ENCODE measurements at places on chromosomes 1 and 21. TPM values are rescaled to one million over a fixed set of nuclear protein-coding genes. Genes with fewer than 3 reads are reported as not detected.

GRCh38 chr1:218425647-218426342 is 80.7 kb downstream of the TGFB2 start:
- no peaks in the 10 kb centered on the region for H3K27me3 ChIP-seq
- H3K4me3 ChIP-seq: no peak overlapping the region
- H3K36me3 ChIP-seq: no peaks in the 10 kb centered on the region
- H3K4me1 ChIP-seq: no peaks in the 10 kb centered on the region
- no peak overlapping the region for H3K27ac ChIP-seq

DNA sequence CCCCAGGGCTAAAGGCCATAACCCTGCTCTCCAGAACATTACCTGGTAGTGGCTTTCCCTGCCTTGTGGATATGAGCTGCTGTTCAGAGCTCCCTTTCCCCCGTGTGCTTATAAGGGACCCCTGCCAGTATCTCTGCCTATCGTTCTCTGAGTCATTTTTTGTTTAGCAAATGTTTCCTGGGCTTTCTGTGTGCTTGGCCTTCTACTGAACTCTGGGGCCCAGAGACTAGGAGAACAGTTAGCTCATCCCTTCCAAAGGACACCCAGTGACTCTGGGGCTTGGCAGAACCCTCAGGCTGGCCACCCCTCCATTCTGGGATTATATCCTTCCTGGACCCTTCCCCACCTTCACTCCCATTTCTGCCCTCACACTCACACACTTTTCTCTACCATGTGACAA is 80.8 kb upstream of the POU3F1 start:
- H3K27ac ChIP-seq: no peak overlapping the region
- no peak overlapping the region for H3K4me3 ChIP-seq
- H3K36me3 ChIP-seq: no peaks in the 10 kb centered on the region
- DNase-seq: no peak
- H3K27me3 ChIP-seq: peaks cover 3% of the 10 kb centered on the region

DNA sequence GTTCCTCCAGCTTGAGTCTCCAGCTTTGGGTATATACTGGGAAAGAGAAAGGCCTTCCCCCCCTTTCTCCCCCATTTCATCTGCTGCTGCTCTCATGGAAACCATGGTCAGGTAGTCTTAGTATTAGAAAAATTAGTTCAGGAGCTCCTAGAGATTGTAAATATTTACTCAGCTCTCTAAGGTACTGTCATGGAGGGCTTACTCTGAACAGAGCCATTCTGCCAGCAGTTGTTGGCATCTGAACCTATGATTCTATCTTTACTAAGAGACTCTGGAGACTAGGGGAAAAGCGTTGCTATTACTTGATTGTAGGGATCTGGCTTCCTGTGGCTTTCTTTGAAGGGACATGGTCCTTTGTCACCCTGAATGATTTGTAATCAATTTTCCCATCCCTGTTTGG is 6.1 kb downstream of the INTS3 start:
- H3K36me3 ChIP-seq: peaks cover 4% of the 10 kb centered on the region
- no peak overlapping the region for H3K27ac ChIP-seq
- H3K4me3 ChIP-seq: no peak overlapping the region
- peaks cover 6% of the 10 kb centered on the region for H3K4me1 ChIP-seq
- DNase-seq: no peak
- no peaks in the 10 kb centered on the region for H3K27me3 ChIP-seq

DNA sequence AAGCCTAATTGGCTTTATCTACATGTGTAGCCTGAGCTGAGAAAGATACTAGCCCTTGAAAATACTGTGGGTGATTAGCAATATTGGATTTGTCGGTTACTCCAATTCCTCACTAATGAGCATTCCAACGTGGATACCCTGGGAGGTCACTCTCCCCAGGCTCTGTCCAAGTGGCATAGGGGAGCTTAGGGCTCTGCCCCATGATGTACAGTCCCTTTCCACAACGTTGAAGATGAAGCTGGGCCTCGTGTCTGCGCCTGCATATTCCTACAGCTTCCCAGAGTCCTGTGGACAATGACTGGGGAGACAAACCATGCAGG is 2.6 kb downstream of the RCC1 start:
- peak overlapping the region; percentile 77 for H3K27ac ChIP-seq
- H3K4me1 ChIP-seq: peaks cover 72% of the 10 kb centered on the region
- peak overlapping the region; percentile 25 for H3K4me3 ChIP-seq

GRCh38 chr1:161382214-161383019 is 14.7 kb upstream of the CFAP126 start:
- H3K27ac ChIP-seq: no peak overlapping the region
- DNase-seq: no peak
- no peaks in the 10 kb centered on the region for H3K36me3 ChIP-seq
- peaks cover 5% of the 10 kb centered on the region for H3K27me3 ChIP-seq
- no peak overlapping the region for H3K4me3 ChIP-seq

DNA sequence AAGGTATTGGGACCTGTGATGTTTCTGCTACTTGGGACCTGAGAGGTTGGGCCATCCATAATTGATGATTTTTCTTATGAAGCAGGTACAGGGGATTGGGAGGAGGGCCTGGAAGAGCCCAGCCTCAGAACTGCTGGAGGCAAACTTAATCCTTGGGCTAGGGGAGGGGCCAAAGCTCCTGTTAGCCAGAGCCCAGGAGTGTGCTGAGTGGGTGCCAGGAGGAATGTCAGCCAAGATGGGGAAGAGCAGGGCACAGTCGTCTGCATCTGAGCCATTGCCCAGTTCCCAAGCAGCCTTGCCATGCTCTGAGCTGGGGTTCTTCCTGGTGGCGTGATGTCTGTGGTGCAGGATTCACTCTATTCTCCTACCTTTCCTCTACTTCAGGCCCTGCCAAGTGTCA is 5.8 kb downstream of the MAPKAPK2 start:
- DNase-seq: no peak
- peaks cover 8% of the 10 kb centered on the region for H3K4me1 ChIP-seq
- no peak overlapping the region for H3K4me3 ChIP-seq
- no peaks in the 10 kb centered on the region for H3K27me3 ChIP-seq

DNA sequence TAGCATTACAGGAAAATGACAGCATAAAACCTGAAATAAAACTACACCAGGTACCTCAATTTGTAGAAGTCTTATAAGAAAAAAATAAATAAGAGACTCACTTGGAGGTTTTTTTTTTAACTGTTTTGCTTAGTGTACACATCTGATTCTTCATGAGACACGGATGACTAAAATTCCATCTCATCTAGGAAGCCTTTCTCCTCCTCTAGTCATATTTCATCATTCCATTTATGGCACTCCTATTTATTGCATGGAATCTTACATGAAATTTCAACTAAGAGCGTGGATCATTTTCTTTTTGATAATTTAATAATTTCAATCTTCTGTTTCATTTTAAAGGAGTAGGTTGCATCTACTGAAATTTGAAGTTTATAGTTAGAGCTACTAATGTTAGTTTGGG is 1.6 kb upstream of the PTGS2 start:
- no peak overlapping the region for H3K27ac ChIP-seq
- no peak overlapping the region for H3K4me3 ChIP-seq
- H3K27me3 ChIP-seq: peaks cover 10% of the 10 kb centered on the region
- no peaks in the 10 kb centered on the region for H3K36me3 ChIP-seq
- no peak for DNase-seq

DNA sequence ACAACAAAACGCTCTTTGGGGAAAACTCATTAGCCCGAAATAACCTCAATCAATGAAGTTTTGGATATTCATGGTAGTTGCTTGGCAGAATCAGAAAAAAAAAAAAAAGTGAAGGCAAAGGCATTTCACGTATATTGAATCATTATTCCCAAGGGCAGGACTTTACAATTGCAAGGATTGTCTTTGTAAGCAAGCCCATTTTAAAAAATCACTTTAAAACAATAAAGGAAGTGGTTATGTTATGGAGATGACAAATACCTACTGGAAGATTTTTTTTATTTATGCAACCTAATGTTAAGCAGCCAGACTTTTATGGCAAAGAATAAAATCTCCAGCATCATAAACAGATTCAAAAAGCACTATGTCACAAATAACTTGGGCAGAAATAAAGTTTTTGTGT is 9.3 kb downstream of the GJB4 start:
- no peak for DNase-seq
- no peak overlapping the region for H3K27ac ChIP-seq
- H3K4me3 ChIP-seq: no peak overlapping the region
- H3K36me3 ChIP-seq: no peaks in the 10 kb centered on the region
- H3K4me1 ChIP-seq: no peaks in the 10 kb centered on the region
- H3K27me3 ChIP-seq: peaks cover 15% of the 10 kb centered on the region

- no peaks in the 10 kb centered on the region for H3K27me3 ChIP-seq
- no peaks in the 10 kb centered on the region for H3K36me3 ChIP-seq
- no peak overlapping the region for H3K4me3 ChIP-seq
- H3K27ac ChIP-seq: no peak overlapping the region
- H3K4me1 ChIP-seq: no peaks in the 10 kb centered on the region
Observed at GRCh38 chr1:57839067-57839466, 415.2 kb upstream of the DAB1 start.

GRCh38 chr21:37165586-37165985 is 92.5 kb downstream of the TTC3 start:
- H3K4me3 ChIP-seq: no peak overlapping the region
- no peaks in the 10 kb centered on the region for H3K4me1 ChIP-seq
- peaks cover 11% of the 10 kb centered on the region for H3K36me3 ChIP-seq
- no peak for DNase-seq
- no peak overlapping the region for H3K27ac ChIP-seq
- no peaks in the 10 kb centered on the region for H3K27me3 ChIP-seq

- peak; percentile 75 for DNase-seq
- H3K4me1 ChIP-seq: peaks cover 51% of the 10 kb centered on the region
- no peaks in the 10 kb centered on the region for H3K27me3 ChIP-seq
- no peaks in the 10 kb centered on the region for H3K36me3 ChIP-seq
Observed at GRCh38 chr1:202164271-202165037, 4.1 kb upstream of the PTPN7 start.

DNA sequence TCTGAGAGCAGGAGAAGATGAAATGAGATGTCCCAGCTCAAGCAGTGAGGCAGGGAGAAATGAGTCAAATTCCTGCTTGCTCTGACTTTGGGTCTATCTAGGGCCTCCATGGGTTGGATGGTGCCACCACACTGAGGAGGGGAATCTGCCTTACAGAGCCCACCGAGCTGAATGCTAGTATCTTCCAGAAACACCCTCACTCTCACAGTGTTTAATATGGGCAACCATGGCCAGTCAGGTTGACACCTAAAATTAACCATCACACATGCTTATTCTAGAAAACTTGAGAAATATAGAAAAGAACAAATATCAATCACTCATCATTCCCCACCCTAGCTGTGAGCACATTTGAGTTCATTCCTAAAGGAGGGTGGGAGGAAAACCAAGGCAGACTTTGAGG is 29.4 kb upstream of the FHAD1 start:
- no peaks in the 10 kb centered on the region for H3K36me3 ChIP-seq
- no peak overlapping the region for H3K27ac ChIP-seq
- H3K4me1 ChIP-seq: no peaks in the 10 kb centered on the region
- no peak overlapping the region for H3K4me3 ChIP-seq
- no peak for DNase-seq

GRCh38 chr1:32181065-32181464 is 1.6 kb downstream of the TXLNA start:
- DNase-seq: no peak
- H3K36me3 ChIP-seq: peaks cover 31% of the 10 kb centered on the region
- H3K27ac ChIP-seq: peak overlapping the region; percentile 65

DNA sequence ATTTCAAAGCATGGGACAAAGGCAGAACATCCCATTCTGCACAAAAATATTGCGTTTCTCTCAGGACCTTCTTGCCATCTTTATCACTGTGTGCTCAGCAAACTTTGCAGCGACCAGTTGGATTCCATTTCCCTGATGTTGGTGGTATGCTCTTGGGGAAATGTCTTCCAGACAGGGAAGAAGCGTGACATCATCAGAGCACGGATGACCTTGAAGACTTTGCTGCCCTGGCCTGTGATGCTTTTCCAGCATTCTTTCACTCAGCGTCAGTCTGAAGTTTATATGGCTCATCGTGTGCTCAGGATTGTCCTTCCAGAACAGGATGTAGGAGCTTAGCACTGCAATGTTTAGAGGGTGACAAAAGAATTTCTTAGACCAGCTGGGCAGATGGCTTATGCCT is 131.4 kb upstream of the F3 start:
- no peak overlapping the region for H3K27ac ChIP-seq
- H3K36me3 ChIP-seq: no peaks in the 10 kb centered on the region
- H3K4me1 ChIP-seq: no peaks in the 10 kb centered on the region
- H3K4me3 ChIP-seq: no peak overlapping the region
- DNase-seq: no peak

DNA sequence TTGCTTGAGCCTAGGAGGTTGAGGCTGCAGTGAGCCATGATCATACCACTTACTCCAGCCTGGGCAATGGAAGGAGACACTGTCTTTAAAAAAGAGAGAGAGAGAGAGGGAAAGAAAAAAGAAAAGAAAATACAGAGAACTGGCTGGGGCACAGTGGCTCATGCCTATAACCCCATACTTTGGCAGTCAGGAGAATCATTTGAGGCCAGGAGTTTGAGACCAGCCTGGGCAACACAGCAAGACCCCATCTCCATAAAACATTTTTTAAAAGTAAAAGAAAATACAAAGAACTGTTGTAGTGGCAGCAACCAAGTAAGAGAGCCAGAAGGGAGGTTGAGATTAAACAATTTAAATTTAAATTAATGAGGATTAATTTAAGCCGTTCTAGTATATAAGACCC is 39.8 kb downstream of the WDTC1 start:
- no peaks in the 10 kb centered on the region for H3K4me1 ChIP-seq
- no peak overlapping the region for H3K4me3 ChIP-seq
- H3K27me3 ChIP-seq: no peaks in the 10 kb centered on the region

DNA sequence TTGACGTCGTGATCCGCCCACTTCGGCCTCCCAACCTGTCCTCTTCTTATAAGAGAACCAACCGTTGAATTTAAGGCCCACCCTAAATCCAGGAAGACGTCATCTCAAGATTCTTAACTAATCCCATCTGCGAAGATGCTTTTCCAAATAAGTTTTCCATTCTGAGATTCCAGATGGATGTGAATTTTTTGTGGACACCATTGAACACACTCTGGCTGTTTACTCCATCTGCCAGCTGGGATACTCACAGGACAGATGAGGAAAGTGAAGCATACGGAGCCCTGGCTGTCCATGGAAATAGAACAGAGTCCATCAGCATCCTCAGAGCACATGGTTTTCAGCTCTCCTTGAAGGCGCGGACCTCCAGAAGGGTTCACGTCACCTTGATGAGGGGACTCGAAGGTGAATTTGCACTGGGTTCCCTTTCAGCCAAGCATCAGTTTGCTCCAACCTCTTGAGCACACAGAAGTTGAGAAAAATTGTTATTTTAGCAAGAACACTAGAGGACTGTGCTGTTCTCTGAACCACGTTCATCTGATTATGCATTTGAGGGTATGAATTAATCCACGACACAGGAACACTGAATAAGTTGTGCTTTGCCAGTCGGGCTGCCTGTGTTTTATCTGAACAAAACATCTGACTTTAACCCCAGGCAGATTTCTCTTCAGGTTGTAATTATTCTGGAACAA is 68.6 kb downstream of the KAZN start:
- no peak for DNase-seq
- no peaks in the 10 kb centered on the region for H3K4me1 ChIP-seq
- H3K4me3 ChIP-seq: no peak overlapping the region
- no peak overlapping the region for H3K27ac ChIP-seq
- no peaks in the 10 kb centered on the region for H3K36me3 ChIP-seq

GLIS1 gene
- not detected for total RNA-seq

CD84 gene
- total RNA-seq: 97.4 TPM

CHIA gene
- not detected for total RNA-seq

FASLG gene
- total RNA-seq: 0.70 TPM

SDF4 gene
- 101 TPM for total RNA-seq

FALEC gene
- total RNA-seq: 0.85 TPM

ATPAF1 gene
- 26.0 TPM for total RNA-seq

CYP4X1 gene
- not detected for total RNA-seq

LENEP gene
- 1.6 TPM for total RNA-seq

TRAF5 gene
- total RNA-seq: 57.2 TPM

All from T-cell (primary cell).